Iris pigment epithelial cell (primary cell): ENCODE measurements at places on chromosomes 5 and 9.

DNA sequence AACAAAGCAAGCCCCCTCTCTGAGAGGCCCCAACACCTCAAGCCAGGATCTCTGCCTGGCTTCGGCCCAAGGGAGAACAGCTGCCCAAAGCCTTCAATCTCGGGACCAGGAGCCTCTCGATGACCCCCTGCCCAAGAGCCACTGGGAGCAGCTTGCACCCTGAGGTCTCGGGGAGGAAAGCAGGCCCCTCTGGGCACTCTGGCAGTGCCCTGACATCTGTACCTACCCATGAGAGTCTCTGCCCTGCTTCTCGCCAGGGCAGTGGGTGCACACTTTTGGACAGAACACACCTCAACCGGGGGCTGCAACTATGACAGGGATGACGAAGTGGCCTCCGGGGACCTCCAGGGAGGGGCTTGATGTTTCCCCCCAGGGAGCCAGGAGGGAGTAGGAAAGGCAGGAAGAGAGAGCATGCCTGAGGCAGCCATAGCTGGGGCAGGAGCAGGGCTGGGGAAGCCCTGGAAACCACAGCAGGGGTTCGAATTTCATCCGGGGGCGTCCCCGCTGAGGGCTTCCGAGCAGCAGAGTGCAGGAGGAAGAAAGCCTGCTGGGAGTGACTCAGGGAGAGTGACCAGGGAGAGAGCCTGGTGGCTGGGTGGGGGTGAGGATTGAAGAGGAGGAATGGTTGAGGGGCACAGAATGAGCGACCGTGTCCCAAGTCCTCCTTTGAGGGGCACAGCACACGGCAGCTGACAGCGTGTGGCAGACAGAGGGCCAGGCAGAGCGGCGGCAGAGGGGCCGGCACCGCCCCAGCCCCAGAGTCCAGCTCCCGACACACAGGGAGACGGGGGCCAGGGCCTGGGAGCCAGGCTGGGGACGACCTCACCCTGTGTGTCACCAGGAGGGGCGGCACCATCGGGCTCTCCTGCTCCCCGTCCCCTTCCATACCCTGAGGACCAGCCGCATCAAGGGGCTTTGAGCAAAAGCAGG lies 1.8 kb downstream of the LPCAT1 start:
- peak; percentile 89 for DNase-seq

- DNase-seq = peak; percentile 82
These were observed 415.8 kb downstream of the ACTL7B start for GRCh38 chr9:108439947-108440346.

DNA sequence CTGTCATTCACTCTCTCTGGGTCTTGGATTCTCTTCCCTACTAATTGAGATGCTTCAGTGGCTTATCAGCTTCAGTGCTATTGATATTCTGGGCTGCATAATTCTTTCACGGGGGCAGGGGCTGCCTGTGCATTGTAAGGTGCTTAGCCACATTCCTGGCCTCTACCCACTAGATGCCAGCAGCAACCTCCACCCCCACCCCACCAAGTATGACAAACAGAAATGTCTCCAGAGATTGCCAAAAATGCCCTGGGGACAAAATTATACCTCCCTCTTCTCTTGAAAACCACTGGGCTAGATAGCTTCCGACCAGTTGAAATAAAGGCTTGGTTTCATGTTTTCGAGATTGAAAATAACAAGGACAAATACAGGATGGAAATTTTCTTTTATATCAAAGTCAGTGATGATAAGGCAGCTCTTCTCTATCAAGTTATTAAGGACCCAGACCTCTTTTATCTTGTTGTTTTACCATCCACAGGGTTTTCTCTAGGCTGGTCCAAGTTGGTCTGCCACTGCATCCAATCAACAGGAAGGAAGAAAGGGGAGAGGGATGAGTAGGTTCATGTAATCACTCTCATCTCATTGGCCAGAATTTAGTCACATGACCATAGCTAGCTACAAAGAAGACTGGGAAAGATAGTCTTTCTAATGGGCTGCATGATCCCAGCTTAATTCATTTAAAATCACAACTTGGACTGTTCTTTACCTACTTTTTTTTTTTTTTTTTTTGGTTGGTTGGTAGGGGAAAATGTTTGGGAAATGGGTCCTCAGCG lies 92.1 kb upstream of the RANBP3L start:
- DNase-seq = no peak

GRCh38 chr5:23367874-23368273 lies 139.5 kb upstream of the PRDM9 start:
- DNase-seq = peak; percentile 5

DNA sequence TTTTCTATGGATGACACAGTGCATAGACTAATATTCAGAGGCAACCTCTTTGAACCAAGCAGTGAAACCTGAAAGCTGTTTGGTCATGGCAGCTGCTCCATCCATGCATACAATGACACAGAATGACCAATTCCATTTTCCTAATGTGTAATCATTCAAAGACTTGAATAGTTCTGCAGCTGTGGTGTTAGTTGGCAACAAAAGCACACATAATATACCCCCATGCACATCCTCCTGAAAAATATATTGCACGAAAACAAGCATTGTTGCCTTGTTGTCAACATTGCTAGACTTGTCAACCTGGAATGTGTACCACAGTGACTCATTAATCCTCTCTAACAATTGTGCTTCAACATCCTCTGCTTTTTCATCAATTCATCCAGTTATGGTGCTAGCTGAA lies 71.0 kb upstream of the SEMA6A start:
- DNase-seq = no peak

- DNase-seq = peak; percentile 53
These were observed at the start of gene ADAM19 for GRCh38 chr5:157575381-157576020. ADAM19 (minus strand) TSS chr5:157575775; CDS start chr5:157575696, 79 bp downstream.

DNA sequence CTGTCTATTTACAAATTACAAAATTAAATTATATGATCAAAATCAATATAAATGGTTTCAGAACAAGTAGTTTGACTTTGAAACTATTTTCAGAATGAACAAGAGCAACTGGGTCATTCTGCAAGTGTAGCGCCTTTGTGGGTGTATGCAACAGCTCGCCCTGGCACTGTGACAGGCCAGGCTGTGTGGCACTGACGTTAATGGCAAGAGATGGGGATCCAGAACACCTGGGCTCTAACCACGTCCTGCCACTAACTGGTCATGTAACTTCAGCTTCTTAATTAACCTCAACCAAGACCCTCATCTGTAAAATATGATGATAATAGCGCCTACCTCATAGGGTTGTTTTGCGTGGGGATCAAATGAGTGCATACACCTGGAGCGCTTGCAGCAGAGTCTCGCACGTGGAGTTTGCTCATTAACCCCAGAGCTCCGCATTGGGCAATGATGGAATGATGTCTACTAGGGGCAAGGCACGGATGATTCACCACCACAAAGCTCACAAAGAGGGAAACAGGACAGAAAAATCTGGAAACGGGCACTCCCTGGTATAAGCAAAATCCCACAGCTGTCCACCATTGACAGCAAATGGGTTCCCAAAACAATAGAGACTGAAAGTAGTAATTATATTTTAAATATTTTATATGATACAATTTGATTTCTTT lies 639.4 kb downstream of the SEMA5A start:
- peak; percentile 86 for DNase-seq

GRCh38 chr5:155046591-155046990 lies 33.0 kb downstream of the KIF4B start:
- DNase-seq = no peak

DNA sequence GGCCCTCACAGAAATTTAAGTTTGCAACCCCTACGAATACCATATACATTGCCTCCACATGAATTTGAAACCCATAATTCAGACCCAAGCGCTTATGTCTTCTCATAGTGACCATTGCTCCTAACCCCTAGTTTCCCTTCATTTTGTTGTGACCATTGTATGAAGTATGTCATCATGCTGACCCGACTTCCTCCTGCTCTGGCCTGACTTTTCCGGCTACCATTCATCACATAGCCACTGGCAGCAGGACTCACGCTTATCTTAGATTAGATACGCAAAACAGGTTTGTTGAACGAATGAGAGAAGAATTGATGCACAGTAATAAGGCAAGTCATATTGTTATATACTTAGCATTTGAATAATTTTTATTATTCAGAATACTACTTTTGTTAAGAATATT lies 345.4 kb downstream of the FBXL17 start:
- no peak for DNase-seq

GRCh38 chr9:93380410-93381060 lies 71.0 kb upstream of the FAM120A start:
- DNase-seq = no peak

- DNase-seq = peak; percentile 39
These were observed 32.7 kb downstream of the LNPEP start for GRCh38 chr5:96968614-96969013.

DNA sequence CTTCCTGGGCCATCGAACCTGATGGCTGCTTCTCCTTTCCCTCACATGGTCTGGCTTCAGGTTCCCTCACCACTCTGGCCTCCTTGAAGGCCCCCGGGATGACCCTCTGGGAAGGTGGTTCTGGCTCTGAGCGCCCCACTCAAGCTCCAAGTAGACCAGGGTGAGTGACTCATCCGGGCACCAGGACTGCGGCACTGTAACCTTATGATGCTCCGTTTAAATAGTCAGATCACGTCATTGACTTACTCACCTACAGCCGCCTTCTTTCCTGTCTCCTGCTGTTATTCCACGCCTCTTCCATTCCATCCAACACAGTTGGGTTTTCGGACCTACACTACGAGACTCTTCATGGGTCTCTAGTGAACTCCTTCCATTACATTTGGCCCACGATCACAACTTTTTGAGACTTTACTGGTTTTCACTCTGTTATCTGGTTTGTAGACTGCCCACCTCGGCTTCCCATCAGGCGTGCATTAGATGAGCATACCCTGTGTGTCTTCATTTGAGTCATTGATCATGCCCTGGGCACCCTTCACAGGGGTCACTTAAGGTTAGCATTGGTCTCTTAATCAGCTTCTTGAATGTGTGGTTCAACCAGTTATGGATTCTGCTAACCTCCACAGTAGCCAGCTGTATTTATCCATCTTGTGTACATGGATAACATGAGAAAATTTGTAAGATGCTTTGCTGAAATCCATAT lies 138.8 kb upstream of the LMX1B start:
- DNase-seq = peak; percentile 87

- DNase-seq = no peak
These were observed 31.6 kb downstream of the ADGRV1 start for GRCh38 chr5:90590170-90590569.

- DNase-seq = no peak
These were observed 64.4 kb downstream of the NUDT12 start for GRCh38 chr5:103498211-103498610.

DNA sequence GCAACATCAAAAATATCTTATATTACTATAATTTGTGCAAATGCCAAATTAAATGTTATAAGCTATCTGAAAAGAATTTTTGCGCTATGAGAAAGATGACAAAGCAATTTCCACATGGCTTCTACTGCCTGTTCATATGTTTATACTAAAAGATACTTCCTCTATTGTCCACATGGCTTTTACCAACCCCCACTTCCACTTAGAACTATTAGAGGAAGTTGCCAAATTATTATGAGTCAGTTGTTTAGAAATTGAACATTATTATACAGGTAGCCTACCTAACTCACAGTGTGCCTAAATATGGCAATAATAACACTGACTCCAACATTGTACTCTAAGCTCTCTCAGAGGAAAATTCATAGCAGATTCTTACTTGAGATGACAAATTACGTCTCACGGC lies 37.6 kb upstream of the SLC27A6 start:
- DNase-seq = peak; percentile 8

DNA sequence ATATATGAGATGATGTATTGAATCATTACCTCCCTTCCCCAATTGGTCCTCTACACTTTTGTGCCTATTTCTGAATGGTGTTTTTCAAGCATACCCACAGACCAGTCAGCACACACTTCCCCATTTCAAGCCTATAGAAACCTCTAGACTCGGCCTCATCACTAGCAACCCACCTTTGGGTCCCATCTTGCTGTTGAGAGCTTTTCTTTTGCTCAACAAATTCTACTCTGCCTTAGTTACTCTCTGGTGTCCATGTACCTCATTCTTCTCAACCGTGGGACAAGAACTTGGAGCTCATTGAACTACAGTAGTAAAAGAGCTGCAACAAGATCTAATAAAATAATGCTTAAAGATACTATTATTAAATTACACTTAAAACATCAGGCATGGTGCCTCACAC lies 49.0 kb upstream of the KDM4C start:
- DNase-seq = no peak

DNA sequence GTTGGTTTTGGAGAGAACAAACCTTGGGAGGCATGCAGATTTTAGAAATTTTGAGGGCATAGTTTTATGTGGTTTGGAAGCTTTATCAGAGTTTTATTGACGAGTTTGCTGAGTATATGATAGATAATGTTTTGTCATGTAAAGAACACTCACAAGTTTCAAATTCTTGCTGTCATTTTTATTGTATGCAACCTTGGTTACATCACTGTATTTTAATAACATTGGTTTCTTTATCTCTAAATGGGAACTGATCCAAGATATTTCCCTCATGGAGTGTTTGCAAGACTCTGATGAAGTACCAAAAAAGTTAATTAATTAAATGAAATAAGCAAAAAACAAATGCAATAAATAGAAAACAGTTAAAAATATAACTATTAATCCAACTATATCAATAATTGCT lies 170.3 kb downstream of the SMC2 start:
- DNase-seq = peak; percentile 23

GRCh38 chr5:78671609-78672008 lies 23.0 kb upstream of the LHFPL2 start:
- no peak for DNase-seq

DNA sequence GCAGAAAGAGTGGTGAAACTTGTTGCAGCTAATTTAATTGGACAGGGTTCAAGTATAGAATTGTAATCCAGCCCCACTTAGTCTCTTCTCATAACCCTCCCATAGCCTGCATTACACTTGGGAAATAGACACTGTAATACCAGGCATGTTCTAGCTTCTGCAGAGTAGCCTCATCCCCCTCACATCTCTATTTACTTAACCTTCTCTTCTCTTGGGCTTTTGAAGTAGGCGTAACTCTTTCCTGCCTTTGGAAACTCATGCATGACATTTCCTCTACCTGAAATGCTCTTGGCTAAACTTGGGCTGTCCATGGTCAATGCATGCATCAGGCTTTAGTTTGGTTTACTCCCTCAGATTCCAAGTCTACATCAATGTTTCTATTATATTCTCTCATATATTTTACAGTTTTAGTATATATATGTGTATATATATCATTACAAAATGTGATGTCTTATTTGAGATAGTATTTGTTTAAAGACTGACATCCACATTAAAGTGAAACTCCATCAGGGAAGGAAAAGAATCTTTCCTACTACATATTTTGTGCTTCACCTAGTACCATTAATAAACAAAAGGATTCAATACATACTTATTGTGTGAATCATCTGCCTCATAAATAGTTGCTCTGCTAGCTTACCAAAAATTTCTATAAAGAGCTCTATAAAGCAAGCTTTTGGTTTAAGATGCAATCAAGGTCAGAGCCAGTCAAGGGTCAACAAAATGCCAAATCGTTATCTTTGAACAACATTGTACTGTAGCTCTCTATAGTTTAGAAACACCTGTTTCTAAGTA lies 1158.0 kb downstream of the MAT2B start:
- peak; percentile 39 for DNase-seq

DNA sequence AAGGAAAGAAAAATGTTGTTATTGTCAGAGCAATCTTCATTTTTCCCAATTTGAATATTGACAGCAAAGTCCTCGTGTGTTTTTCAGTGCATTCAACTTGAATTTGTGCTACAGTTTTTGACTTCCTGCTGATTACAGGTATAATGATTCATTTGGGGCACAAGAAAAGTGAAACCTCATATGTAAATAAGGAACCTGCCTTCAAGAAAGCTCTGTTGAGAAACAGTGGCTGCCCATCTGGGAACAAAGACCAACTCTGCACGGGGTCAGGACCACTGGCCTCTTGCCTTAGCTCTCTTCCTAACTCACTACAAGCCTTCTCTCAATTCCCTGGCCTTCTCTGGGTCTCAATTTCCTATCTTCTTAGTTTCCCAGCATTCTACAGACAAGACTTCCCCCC lies 21.0 kb downstream of the TIMD4 start:
- DNase-seq = no peak

- no peak for DNase-seq
These were observed 8.0 kb upstream of the REEP5 start for GRCh38 chr5:112930082-112930344.
